ENCODE measurements at places on chromosomes 11 and 22. TPM values are rescaled to one million over a fixed set of nuclear protein-coding genes. Genes with fewer than 3 reads are reported as not detected.

Gene MRGPRG
- not detected for total RNA-seq

- H3K27ac ChIP-seq: no peak overlapping the region
- H3K4me1 ChIP-seq: no peaks in the 10 kb centered on the region
- peak; percentile 7 for DNase-seq
- no peaks in the 10 kb centered on the region for H3K36me3 ChIP-seq
- no peaks in the 10 kb centered on the region for H3K27me3 ChIP-seq
Observed at GRCh38 chr22:25148149-25148691, 51.4 kb upstream of the CRYBB3 start.

DNA sequence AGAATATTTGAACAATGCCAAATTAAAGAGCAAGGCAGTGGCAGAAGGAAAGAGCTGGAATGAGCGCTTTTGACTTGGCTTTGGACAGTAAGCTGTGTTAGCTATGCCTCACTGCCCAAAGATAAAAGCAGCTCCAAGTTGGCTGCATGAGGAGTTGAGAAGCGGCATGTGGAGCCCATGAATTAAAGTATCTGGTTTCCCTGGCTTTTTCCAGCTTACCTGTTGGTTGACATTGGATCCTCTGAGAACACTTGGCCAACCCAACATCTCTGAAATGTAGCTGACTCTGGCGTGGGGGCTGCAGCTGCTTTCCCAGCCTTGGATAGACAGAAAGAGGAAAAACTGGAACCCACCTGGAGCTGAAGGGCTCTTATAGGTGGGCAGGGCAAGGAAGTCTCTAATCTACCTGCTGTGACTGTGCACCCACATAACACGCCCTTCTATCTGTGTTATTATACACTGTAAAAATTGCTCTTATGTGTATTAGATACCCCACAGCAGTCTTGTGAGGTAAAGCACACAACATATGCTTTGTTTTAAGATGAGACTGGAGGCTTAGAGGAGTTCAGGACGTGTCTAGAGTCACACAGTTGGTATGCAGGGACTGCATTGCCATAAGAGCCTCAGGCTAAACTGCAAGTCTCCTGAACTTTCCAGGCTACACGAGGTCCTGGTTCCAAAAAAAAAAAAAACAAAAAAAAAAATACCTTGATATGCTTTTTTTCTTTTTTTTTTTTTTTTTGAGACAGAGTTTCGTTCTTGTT lies 5.8 kb downstream of the UBASH3B start:
- peaks cover 10% of the 10 kb centered on the region for H3K27me3 ChIP-seq
- peaks cover 17% of the 10 kb centered on the region for H3K4me1 ChIP-seq
- H3K36me3 ChIP-seq: no peaks in the 10 kb centered on the region
- DNase-seq: no peak

- no peak overlapping the region for H3K27ac ChIP-seq
- H3K27me3 ChIP-seq: no peaks in the 10 kb centered on the region
- H3K4me3 ChIP-seq: no peak overlapping the region
- no peaks in the 10 kb centered on the region for H3K36me3 ChIP-seq
- DNase-seq: no peak
Observed at GRCh38 chr11:27212248-27212780, 150.7 kb downstream of the CCDC34 start.

DNA sequence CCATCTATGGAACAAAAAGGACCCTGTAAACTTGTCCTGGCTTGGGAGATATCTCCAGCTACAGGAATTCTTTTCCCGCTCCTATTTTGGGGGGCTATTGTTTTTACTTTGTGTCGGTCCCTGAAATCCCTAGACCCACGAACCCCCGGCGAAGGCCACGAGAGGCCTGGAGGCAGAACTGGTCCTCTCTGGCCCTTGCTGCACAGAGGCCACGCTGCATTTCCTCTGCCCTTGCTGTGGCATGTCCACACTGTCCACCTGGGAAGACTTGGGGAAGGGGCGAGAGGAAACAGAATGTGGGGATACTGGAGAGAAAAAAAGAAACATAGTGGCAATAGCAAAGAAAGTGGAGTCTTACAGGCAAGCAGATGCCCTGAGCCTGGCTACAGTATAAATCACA lies 2.3 kb upstream of the ANO1 start:
- peaks cover 94% of the 10 kb centered on the region for H3K27me3 ChIP-seq
- H3K36me3 ChIP-seq: no peaks in the 10 kb centered on the region
- no peak overlapping the region for H3K4me3 ChIP-seq
- no peak for DNase-seq
- H3K27ac ChIP-seq: no peak overlapping the region
- H3K4me1 ChIP-seq: no peaks in the 10 kb centered on the region

Gene TUB
- 48.2 TPM for total RNA-seq

GRCh38 chr11:85752201-85752889 lies 58.6 kb downstream of the SYTL2 start:
- H3K4me1 ChIP-seq: peaks cover 11% of the 10 kb centered on the region
- DNase-seq: no peak
- H3K4me3 ChIP-seq: no peak overlapping the region
- no peak overlapping the region for H3K27ac ChIP-seq

DNA sequence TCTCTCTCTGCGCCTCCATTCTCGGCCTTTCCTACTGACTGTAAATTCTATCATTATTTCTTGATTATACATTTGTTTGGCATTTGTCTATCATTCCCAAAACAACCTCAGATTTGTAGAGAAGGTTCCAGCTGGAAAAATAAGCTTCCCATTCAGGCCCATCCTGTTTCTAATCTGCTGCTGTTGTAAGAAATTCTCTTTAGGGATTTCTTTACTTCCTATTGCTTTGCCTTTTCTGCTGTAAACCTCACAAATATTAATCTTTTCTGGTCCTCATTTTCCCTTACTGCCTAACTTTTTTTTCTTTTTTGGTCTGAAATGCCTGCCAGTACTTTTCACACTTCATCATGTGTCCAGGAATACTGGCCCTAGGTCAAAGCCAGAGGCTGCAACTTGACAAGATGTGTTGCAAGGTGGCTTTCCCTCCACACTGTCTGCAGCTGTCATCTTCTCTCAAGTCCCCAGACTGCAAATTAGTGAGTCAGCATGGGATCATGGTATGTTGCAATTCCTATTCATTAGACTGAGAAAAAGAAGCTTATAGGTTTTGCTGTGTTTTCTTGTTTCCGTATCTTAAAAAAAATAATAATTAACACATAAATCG lies 858.7 kb upstream of the CHORDC1 start:
- H3K4me3 ChIP-seq: no peak overlapping the region
- no peaks in the 10 kb centered on the region for H3K27me3 ChIP-seq
- H3K27ac ChIP-seq: no peak overlapping the region
- peaks cover 17% of the 10 kb centered on the region for H3K4me1 ChIP-seq
- H3K36me3 ChIP-seq: no peaks in the 10 kb centered on the region
- DNase-seq: peak; percentile 56

DNA sequence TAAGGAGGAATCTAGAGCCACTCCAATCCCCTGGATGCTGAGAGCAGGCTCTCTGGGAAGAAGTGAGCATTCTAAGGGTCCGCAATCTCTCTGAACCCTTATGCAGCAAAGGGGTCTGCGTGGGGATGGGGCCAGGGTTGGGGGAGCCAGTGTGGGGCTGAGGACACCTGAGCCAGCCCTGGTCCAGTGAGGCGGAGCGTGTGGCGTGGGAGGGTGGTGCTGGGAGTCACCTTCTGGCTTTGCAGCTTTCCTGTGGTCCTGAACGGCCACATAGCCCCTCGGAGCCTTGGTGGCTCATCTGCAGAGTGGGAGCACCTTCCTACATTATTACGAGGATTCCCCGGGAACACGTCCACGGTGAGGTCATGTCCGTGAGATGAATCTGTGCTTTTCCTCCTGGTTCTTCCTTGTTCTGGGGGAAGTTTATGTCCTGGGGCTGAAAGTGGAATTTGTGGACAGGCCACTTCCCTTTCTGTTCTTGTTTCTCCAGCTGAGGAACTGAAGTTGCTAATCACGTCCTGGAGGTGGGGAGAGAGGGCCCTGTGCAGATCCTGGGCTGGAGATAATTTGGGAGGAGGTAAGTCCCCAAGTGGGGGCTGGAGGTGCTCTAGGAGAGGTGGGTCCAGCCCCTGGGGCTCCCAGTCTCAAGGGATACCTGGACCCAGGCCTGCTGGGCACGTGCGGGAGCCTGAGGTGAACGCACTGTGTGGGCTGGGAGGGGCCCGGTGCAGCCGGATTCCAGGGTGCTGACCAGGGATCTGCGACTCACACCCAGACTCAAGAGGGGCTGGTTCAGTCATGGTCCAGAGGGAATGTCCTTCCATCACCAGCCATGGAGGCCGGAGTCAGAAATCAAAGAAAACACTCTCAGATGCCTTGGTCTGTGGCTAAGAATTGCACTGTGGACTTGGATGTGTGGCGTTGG lies 6.1 kb downstream of the MRGPRE start:
- no peak overlapping the region for H3K27ac ChIP-seq
- no peak for DNase-seq
- H3K4me3 ChIP-seq: no peak overlapping the region
- no peaks in the 10 kb centered on the region for H3K27me3 ChIP-seq
- no peaks in the 10 kb centered on the region for H3K4me1 ChIP-seq
- no peaks in the 10 kb centered on the region for H3K36me3 ChIP-seq

- no peak overlapping the region for H3K4me3 ChIP-seq
- no peak for DNase-seq
- no peaks in the 10 kb centered on the region for H3K36me3 ChIP-seq
- peaks cover 12% of the 10 kb centered on the region for H3K4me1 ChIP-seq
- no peak overlapping the region for H3K27ac ChIP-seq
- H3K27me3 ChIP-seq: peaks cover 100% of the 10 kb centered on the region
Observed at GRCh38 chr11:31809541-31809856, 1.6 kb downstream of the PAX6 start.

DNA sequence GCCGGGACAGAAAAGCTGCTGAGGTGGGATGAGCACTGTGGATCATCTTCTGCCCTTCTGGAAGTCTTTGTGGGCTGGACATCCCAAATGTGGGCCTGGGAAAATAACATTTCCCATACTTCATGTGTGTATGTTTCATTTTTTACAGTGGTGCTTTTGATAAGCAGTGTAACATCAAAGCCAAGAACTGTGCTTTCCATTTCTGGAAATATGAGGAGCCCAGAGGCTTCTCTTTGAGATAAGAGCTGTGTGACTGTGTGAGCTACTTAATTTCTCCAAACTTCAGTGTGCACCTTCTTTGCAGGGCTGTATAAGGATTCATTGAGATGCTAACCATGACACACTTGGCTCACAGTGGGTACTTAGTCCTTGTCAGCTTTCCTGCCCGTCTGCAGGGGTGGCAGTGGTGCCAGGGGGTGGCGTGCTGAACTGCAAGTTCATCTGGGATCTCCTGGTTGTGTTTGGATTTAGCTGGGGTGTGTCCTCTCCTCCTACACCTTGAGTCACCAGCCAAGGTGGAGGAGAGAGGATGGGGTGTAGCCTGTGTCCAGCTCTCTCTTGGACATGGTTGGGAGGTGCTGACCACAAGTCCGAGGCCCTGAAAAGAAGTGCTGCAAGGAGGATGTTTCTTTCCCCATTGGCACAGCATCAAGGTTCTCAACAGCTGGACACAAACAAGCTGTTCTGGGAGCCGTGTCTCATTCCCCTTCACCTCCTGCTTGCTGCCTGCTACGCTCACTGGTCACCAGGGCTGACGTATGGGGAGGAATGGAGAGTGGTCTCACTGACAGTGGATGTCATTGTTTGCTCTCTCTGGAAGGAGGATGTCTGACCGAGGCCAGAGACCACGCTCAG lies 139.4 kb downstream of the TEAD1 start:
- no peaks in the 10 kb centered on the region for H3K27me3 ChIP-seq
- DNase-seq: no peak
- H3K36me3 ChIP-seq: no peaks in the 10 kb centered on the region
- no peak overlapping the region for H3K4me3 ChIP-seq
- peaks cover 39% of the 10 kb centered on the region for H3K4me1 ChIP-seq
